ENCODE measurements at places on chromosomes 11 and 22. TPM values are rescaled to one million over a fixed set of nuclear protein-coding genes. Genes with fewer than 3 reads are reported as not detected.

The IL17REL gene
- not detected for total RNA-seq

DNA sequence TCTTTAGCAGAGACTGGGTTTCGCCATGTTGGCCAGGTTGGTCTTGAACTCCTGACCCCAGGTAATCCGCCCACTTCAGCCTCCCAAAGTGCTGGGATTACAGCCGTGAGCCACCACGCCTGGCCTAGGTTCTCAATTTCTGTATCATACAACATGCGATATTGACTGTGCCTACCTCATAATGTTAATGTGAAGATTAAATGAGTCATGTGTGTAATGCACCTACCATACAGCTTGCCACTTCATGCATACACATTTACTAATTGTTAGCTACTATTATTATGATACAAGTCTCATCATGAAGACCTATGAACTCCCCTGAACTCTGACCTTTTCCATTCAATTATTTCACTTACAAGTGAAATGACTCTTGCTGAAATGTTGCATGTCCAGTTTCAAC lies 25.7 kb downstream of the AGBL2 start:
- DNase-seq, result no peak

GRCh38 chr22:29129808-29130140 lies 56.9 kb downstream of the KREMEN1 start:
- DNase-seq, result no peak

The GAL gene
- total RNA-seq, result 0.60 TPM

DNA sequence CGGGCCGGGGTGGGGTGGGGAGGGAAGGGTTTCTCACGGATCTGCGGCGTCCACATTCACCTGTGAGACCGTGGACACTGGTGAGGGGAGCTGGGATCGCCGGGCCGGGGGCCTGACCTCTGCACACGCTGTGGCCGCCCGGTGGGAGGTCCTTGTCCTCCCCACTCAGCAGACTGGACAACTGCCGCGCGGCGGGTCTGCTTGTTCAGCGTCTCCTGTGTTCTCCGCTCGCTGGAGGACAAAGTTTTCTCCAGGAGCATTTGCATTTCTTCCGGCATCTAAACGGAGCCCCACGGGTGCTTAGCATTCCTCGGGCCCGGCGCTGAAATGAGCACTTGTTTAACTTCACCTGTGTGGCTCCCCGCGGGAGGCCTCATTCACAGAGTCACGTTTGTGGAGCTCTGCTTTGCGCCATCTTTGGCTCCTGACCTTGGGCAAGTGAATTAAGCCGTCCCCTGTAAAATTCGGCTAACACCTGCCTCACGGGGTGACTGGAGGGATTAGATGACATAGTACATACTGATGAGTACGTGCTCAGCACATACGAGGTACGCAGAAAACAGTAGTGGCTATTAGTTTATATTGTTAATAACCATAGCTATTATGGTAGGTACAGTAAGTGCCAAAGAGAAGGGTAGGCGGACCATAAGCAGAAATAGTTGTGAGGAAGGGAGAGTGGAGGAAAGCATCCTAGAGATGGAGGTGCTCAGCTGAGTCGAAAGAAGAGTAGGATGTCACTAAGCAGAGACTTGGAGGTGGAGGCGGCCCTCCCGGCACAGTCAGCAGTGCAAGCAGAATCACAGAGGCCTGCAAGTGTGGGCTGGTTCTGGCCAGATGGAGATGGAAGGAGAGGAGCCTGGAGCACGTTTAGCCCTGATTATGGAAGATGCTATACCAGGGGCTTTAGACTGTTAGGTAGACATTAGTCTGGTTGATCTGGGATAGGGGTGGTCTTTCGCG lies 885 bp downstream of the TRMU start:
- peak; percentile 16 for DNase-seq

- DNase-seq, result no peak
Observed at GRCh38 chr11:46050662-46051061, 70.6 kb downstream of the PHF21A start.

- no peak for DNase-seq
Observed at GRCh38 chr22:46076651-46077339, 73.5 kb upstream of the PPARA start.

DNA sequence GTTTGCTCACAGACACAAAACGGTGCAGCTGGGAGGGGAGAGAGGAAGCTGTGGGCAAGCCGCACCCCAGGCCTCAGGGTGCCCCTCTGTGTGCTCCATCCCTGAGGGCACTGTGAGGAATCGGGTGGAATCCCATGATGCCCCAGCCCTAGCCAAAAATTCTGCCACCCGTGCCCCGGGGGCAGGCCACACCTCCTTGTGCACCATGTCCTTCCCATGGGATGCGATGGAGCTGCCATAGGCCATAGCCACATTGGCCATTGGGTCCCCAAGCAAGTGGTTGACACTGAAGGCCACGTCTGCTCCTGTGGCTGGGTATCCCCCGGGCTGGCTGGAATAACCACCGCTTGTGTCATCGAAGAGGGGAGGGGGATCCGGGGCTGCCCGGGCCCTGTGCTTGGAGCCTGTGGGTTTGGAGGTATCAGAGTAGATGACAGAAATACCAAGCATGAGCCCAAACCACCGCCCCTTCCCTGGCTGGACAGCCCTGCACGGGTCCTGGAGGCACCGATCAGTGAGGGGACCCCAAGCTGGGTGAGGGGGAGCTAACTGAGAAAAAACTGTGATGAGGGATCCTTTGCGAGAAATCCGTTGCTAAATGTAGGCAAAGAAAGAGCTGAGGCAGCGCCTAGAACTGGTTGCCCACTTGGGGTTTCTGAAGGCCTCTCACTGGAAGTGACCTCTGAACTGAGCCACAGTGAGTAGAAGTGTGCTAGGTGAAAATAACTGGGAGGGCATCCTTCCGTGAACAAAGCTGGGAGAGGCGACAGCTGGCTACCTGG lies 863 bp downstream of the YIF1A start:
- DNase-seq, result no peak

- no peak for DNase-seq
Observed at GRCh38 chr22:28837640-28838039, 37.3 kb upstream of the XBP1 start.

DNA sequence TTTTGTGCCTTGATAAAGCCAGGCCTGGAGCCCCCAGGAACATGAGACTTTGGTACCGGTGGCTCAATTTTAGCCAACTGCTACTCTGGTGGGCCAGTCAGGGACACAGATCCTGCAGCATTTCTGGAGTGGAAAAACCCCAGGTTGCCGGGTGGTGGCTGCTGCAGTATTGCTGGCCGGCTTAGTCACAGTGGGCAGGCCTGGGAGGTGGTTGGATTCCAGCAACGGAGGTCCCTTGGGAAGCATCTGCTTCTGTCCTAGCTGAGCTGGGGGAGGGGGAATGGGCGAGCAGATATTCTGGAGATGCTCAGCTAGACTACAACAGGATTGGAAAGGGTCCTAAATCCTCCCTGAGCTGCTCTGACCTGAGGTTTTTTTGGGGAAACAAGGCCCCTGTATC lies 31.6 kb upstream of the ACCSL start:
- DNase-seq, result no peak

The ADAMTS8 gene
- total RNA-seq, result 6.6 TPM

The MUC5B gene
- not detected for total RNA-seq

- peak; percentile 79 for DNase-seq
Observed at GRCh38 chr22:49934891-49935557, 16.6 kb downstream of the CRELD2 start.

- no peak for DNase-seq
Observed at GRCh38 chr11:23143022-23143421, 282.7 kb upstream of the CCDC179 start.

The HBD gene
- total RNA-seq, result not detected

- DNase-seq, result no peak
Observed at GRCh38 chr11:109957000-109957399, 136.2 kb upstream of the ZC3H12C start.

The PARVG gene
- 0.33 TPM for total RNA-seq

- DNase-seq, result no peak
Observed at GRCh38 chr11:80610516-80610915, 1169.7 kb upstream of the TENM4 start.

GRCh38 chr22:45434981-45435380 lies 21.5 kb downstream of the RIBC2 start:
- DNase-seq, result no peak

The DSCAML1 gene
- total RNA-seq, result 1.8 TPM

The CRELD2 gene
- total RNA-seq, result 109 TPM
